Stimulated activated CD8-positive, alpha-beta memory T cell treated with anti-CD3 and anti-CD28 coated beads, Interleukin-7, amount 100 ng/mL, for 1 hour (primary cell): ENCODE measurements at places on chromosomes 13 and 19.

DNA sequence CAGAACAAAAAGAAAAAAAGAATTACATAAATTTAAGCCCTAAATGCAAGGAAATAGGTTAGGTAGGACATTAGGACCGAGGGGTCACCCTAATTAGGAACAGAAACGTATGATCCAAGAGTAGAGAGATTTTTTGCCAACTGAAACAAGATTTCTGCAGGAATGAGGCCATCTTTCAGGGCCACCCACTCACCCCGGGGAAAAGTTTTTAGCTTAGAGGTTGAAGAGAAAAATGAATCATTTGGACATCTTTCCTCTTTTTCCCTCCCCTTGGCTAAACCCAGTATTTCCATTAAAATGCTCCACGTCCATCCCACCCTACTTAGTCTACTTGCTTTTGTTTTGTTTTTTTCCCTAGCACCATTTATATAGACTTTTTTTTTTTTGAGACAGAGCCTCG, 10.6 kb upstream of the PNMA8A start:
- DNase-seq, result no peak

- no peak for DNase-seq
These were observed 311.6 kb downstream of the ENOX1 start for GRCh38 chr13:43475140-43475539.

DNA sequence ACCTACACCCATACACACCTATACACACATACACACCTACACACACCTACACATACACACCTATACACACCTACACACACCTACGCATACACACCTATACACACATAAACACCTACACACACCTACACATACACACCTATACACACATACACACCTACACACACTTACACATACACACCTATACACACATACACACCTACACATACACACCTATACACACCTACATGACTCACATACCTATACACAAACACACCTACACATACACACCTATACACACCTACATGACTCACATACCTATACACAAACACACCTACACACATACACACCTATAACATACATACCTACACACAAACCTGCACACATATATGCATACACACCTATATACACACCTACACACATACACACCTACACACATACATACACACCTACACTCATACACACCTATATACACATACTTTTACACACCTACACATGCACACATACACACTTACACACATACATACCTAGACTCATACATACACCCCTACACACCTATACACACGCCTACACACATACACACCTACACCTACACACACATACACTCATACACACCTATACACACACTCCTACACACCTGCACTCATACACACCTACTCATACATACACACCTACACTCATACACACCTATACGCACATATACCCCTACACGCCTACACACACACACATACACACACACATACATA, 286.7 kb upstream of the MAB21L1 start:
- no peak for DNase-seq

DNA sequence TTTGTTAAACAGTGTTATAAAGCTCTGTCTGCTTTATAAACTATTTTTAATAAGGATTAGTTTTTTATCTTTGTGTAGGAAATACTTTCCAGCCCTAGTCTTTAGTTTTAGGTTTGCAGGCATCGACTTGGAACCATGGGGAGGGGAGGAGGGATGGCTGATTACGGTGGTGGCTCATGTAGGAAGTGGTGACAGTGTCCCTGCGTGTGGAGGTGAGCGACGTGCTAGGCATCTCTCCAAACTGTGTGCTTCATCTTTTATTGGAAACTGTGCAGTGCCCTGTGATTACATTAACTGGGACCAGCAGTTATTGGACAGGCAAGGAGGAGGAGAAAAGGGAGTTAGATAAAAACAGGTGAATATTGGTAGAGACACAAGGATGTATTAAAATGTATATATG, 203.8 kb downstream of the ATP8A2 start:
- no peak for DNase-seq
